ENCODE measurements at places on chromosomes 2 and 18.

DNA sequence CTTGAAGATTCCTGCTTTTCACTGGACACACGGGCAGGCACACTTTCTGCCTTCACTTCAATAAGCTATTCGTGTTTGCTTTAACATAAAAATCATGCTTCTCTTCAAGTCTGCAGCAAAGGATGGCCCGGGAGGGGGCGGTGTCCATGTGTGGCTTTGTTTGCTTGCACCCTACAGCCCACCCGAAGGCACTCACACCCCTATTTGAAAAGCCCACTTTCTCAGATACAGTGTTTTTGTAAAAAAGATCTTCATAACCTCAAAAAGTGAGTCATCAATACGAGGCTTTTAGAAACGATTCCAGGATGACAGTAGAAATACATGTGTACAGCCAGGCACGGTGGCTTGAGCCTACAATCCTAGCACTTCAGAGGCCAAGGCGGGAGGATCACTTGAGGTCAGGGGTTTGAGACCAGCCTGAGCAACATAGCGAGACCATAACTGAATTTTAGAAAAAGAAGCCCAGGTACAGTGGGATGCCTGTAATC lies 36.5 kb upstream of the HPCAL1 start:
- DNase-seq, result no peak

DNA sequence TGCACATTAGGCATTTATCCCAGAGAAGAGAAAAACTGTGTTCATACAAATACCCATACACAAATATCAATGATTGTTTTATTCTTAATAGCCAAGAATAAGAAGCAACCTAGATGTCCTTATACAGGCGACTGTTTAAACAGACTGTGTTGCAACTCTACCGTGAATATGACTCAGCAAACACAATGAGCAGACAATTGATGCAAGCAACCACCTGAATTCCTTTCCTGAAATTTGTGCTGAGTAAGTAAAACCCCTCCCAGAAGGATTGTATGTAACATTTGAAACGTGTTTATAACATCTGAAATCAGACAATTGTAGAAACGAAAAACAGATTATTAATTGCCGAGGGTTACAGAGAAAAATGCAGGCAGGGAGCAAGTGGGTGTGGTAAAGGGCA lies 621.9 kb upstream of the SOX11 start:
- no peak for DNase-seq

GRCh38 chr2:29462293-29462692 lies 347.1 kb downstream of the CLIP4 start:
- DNase-seq, result no peak

DNA sequence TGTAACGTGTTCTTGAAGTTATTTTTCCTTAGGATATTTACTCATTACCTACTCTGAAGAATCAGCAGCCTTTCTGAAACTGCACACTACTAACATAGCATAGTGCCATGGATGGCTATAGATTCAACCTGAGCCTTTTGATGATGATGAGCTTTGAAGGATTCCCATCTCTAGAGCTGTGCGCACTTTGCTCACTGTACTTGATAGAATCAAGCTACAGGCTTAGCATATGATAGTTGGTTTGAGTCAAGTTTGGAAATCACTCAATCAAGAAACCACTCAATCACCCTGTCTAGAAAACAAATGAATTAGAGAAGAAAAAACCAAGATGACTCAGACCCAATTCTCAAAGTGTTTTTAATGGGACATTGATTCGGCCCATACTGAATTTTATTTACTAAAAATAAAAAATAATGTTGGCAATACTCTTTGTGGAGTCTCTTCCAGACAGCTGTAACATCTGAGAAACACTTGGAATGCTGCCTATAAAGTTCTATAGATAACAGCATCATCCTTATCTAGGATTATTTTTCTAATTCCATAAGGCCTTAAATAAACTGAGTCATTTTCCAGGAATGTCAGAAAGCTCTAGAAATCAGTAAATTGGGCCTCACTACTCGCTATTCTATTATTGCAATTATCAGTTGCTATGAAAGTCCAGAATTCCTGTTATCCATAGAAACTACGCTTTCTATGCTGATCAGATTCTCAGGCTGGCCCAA lies 259.0 kb upstream of the ERBB4 start:
- no peak for DNase-seq

DNA sequence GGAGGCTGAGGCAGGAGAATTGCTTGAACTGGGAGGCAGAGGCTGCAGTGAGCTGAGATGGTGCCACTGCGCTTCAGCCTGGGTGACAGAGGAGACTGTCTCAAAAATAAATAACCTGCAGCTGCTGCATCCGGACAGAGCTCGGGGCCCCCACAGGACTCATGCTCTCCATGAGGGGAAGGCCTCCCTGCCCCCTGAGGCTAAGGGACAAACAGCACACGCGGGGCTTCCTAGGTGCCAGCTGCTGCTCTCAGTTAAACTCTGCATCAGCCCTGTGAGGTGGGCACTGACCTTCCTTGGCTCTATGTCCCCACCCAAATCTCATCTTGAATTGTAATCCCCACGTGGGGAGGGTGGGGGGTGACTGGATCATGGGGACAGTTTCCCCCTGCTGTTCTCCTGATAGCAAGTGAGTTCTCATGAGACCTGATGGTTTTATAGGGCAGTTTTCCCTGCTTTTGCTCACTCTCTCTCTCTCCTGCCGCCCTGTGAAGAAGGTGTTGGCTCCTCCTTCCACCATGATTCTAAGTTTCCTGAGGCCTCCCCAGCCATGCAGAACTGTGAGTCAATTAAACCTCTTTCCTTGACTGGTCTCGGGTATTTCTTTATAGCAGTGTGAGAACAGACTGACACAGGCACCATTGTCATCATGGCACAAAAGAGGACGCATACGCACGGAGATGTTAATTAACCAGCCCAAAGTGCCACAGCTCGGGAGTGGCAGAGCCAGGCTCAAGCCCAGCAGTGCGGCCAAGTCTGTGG lies 49.9 kb upstream of the TAF1B start:
- DNase-seq, result no peak

- DNase-seq, result no peak
Observed at GRCh38 chr18:72458271-72458670, 85.9 kb downstream of the CBLN2 start.

- DNase-seq, result no peak
Observed at GRCh38 chr2:148046802-148047201, 25.9 kb downstream of the MBD5 start.

DNA sequence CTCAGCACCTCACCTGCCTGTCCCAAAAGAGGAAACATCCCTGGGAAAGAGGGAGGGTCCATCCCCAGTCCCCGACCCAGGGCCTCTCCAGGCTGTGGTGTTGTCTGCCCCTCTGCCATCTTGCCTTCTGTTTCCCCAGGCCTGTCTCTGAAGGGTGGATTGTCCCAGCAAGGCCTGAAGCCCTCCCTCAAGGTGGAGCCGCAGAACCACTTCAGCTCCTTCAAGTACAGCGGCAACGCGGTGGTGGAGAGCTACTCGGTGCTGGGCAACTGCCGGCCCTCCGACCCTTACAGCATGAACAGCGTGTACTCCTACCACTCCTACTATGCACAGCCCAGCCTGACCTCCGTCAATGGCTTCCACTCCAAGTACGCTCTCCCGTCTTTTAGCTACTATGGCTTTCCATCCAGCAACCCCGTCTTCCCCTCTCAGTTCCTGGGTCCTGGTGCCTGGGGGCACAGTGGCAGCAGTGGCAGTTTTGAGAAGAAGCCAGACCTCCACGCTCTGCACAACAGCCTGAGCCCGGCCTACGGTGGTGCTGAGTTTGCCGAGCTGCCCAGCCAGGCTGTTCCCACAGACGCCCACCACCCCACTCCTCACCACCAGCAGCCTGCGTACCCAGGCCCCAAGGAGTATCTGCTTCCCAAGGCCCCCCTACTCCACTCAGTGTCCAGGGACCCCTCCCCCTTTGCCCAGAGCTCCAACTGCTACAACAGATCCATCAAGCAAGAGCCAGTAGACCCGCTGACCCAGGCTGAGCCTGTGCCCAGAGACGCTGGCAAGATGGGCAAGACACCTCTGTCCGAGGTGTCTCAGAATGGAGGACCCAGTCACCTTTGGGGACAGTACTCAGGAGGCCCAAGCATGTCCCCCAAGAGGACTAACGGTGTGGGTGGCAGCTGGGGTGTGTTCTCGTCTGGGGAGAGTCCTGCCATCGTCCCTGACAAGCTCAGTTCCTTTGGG lies 47.2 kb downstream of the BOLA3 start:
- DNase-seq, result no peak

- DNase-seq, result no peak
Observed at GRCh38 chr2:61937886-61938285, 32.4 kb downstream of the COMMD1 start.

DNA sequence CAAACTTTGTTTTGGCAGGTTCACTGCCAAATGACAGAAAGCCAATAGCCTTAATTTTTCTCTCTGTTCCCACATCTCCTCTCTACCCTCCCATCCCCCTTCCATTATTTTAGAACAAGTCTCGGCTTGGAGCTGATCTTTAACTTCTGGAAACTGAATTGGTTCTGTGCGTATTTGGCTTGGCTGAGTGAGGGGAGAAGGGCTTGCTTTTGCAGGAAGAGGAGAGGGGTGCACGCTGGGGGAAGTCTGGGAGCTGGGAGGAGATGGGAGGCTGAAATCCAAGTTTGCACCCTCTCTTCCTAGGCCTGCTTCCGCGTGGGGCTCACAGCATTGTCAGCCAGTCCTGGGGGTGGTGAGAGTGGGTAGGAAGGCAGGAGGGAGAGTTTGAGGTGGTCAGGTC lies 176.1 kb upstream of the SPRED2 start:
- DNase-seq, result no peak

DNA sequence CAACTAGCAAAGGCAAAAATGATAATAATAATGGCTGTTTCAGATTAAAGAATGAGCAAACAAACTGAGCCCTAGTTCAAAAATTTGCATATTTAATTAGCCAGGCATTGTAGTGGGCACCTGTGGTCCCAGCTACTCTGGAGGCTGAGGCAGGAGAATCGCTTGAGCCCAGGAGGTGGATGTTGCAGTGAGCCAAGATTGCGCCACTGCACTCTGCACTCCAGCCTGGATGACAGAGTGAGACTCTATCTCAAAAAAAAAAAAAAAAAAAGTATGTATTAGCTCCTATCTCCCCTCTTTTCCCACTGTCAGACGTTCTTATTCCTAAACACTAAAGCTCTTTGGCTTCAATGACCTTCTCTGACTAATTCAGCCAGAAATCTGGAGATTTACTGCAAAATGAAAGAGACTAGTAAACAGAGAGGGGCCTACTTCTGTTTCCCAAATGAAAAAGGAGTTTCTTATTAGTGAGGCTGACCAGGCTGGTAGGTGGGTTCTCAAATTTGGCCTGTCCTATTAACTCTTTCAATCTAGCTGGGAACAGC lies 3.9 kb upstream of the SRBD1 start:
- DNase-seq, result no peak

DNA sequence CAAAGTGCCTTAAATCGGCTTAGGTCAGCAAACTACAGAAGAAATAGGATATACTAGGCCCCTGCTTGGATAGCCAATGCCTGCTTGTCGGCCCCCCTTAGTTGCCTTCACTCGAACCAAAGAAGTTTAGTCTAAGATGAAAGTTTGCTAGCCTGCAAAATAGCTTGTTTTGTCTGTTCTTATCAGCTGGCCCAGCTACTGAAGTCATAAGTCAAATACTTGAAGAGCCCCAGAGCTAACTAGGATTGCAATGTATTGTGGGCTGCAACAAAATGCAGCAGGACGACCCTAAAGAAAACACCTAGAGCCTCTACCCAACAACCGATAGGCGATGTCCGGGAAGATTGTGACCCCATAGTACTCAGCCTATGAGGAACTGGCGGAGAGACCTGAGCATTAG lies 183.5 kb upstream of the HS6ST1 start:
- no peak for DNase-seq

DNA sequence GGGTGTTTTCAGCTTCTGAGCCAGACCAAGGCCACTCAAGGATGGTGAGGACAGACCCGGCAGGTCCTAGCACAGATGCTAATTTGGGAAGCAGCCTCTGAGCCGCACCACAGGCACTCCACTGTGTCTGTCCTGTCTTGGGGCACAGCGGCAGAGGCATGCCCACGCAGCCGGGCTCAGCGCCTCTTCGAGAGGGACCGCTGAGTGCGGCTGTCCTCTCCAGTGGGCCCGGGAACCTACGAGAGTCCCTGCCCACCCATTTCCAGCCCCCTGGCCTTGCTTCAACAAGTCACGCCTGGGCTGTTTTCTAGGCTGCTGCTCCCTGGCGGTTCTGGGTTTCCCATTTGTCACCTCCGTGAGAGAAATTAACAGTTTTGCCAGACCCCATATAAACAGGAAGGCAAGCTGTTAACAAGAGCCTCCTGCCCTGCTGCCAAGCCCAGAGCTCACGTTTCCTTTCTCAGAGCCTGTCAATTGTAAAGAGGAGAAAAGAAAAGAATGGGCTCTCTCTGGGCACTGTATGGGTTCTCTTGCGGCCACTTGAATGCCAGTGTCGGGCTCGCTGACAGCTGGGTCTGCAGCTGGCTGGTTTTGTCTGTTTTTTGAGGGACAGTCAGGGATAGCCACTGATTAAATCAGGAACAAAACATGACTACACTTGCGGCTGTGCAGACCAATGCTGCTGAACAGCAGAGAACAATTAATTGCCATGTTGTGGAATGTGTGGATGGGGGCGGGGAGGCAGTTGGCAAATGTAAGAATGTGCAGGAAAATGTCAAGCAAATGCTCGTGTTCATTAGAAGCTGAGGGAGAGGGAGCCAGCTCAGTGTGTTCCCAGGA lies 30.6 kb downstream of the TMEM17 start:
- DNase-seq, result no peak

DNA sequence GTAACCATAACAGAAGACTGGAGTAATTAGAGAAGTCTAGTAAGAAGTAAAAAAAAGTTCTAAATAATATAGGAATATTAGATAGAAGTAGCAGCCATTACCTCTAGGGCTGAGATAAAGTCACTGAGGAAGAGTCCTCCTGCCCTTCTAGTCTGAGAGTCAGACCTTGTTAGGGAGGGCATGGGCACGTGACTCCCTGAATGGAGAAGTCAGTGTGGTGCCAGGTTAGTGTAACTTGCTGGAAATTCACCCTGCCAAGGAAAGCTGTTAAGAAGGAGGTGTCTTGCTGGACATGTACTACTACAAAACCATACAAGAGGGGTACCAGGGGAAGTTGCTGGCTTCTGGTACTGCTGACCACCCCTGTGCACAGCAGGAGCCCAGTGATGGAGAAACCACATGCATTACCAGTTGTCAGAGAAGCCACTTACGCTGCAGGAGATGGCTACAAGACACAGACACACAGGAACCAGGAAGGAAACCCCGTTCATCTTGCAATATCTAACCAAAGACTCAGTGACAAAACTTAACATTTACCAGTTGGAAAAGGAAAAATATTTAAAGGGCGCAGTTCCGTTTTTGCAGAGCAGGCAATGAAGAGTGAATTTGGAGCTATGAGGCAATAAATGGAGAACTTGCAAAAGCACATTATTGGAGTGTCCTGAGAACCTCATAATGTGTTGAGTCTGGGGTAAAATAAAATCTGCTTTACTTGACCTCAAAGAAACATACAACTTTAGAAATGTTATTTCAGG lies 77.2 kb upstream of the TLK1 start:
- DNase-seq, result no peak

GRCh38 chr2:58856100-58856499 lies 615.0 kb upstream of the FANCL start:
- no peak for DNase-seq

- DNase-seq, result no peak
Observed at GRCh38 chr2:105125920-105126319, 88.1 kb downstream of the MRPS9 start.

- no peak for DNase-seq
Observed at GRCh38 chr2:107412981-107413380, 413.7 kb upstream of the RGPD4 start.

Measured in esophagus squamous epithelium (tissue), 5 donors.